ENCODE measurements at places on chromosomes 1 and 21. TPM values are rescaled to one million over a fixed set of nuclear protein-coding genes. Genes with fewer than 3 reads are reported as not detected.

PLCH2 gene
- polyA plus RNA-seq: 0.22 TPM

FYB2 gene
- 0.94 TPM for polyA plus RNA-seq

DMBX1 gene
- not detected for polyA plus RNA-seq

AHCTF1 gene
- polyA plus RNA-seq: 15.0 TPM

ADAMTSL4 gene
- not detected for polyA plus RNA-seq

ASB17 gene
- 0.36 TPM for polyA plus RNA-seq

GPR25 gene
- not detected for polyA plus RNA-seq

STUM gene
- polyA plus RNA-seq: 0.35 TPM

SPRR3 gene
- polyA plus RNA-seq: not detected

GJB3 gene
- 12.3 TPM for polyA plus RNA-seq

GUCA2B gene
- polyA plus RNA-seq: not detected

Data from Purkinje cell (primary cell).